Umbilical cord (tissue), 2 donors: ENCODE measurements at places on chromosomes 16 and 17. TPM values are rescaled to one million over a fixed set of nuclear protein-coding genes. Genes with fewer than 3 reads are reported as not detected.

CCT6B gene
- 6.0 TPM for total RNA-seq

ARL6IP1 gene
- total RNA-seq, result 193 TPM

C16orf92 gene
- 8.9 TPM for total RNA-seq

MNT gene
- 25.0 TPM for total RNA-seq

NEUROD2 gene
- 1.4 TPM for total RNA-seq

ZFPM1 gene
- 1.7 TPM for total RNA-seq

KRTAP4-1 gene
- total RNA-seq, result 1.9 TPM

STXBP4 gene
- 23.6 TPM for total RNA-seq

SYT17 gene
- total RNA-seq, result 9.4 TPM

CUEDC1 gene
- total RNA-seq, result 38.3 TPM

TBC1D26 gene
- 12.0 TPM for total RNA-seq

NECAB2 gene
- 6.5 TPM for total RNA-seq

CPHXL2 gene
- total RNA-seq, result not detected

MSI2 gene
- total RNA-seq, result 62.6 TPM

KLHL10 gene
- 1.7 TPM for total RNA-seq

SENP3 gene
- 56.6 TPM for total RNA-seq

EXOC3L1 gene
- total RNA-seq, result 0.24 TPM

OR3A3 gene
- total RNA-seq, result 5.3 TPM

TBC1D3K gene
- not detected for total RNA-seq

GCGR gene
- total RNA-seq, result 2.9 TPM

TBC1D3G gene
- total RNA-seq, result 1.4 TPM

RTN4RL1 gene
- total RNA-seq, result not detected

ZNF764 gene
- 4.1 TPM for total RNA-seq

CNGB1 gene
- total RNA-seq, result 0.72 TPM

TP53I13 gene
- total RNA-seq, result 51.3 TPM

CTNS gene
- 12.0 TPM for total RNA-seq

RHBDF1 gene
- 27.4 TPM for total RNA-seq
